Cerebellar nuclear complex (tissue), 1 donor: ENCODE measurements at places on chromosomes 11 and 22.

- DNase-seq = peak; percentile 10
These were observed 42.0 kb downstream of the FAM83F start for GRCh38 chr22:40036591-40037225.

GRCh38 chr22:50186761-50187523 is 1.2 kb downstream of the TRABD start:
- DNase-seq = no peak

DNA sequence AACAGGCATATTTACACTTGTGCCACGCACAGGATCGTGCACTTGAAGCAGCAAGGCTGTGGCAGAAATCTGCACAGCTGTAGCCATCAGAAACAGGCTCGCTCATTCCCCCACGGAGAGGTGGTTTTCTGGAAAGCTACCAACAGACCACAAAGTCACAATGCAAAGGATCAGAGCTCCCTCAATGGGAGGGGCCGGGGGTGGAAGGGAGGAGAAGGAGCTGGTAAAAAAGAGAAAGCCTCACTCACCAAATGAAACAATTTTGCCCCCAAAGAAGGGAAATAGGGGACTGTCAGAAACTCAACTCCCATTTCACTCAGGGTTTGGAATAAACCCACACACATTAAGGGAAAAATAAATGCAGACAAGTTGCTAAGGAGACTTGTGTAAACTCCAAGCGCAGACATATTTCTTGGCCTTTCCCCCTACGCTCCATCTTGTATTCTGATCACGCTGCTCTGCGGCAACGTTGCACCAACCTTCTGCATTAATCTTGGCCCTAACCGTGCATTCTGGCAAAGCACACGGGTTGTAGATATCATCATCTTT is 43.2 kb upstream of the BLID start:
- DNase-seq = no peak

DNA sequence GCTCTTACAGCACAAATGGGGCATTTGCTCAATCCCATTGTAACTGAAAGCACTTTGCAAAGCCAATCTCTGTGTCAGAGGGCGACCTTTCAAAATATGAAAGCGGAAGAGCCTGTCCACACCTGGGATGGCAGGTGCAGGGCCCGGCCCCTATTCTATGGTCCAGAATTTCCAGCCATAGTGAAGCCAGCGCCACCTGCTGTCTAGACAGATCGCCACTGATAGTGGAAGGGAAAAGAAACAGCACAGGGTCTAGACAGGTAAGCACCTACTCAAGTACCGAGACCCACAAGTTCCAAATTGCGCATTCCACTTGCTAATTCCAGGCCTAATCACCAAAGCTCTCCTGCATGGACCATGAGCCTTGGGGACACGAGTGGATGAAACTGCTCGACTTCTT is 141.4 kb downstream of the NTM start:
- DNase-seq = no peak

GRCh38 chr11:12618743-12619540 is 55.3 kb upstream of the TEAD1 start:
- DNase-seq = no peak

GRCh38 chr11:9808943-9809342 is 145.1 kb downstream of the SWAP70 start:
- no peak for DNase-seq

DNA sequence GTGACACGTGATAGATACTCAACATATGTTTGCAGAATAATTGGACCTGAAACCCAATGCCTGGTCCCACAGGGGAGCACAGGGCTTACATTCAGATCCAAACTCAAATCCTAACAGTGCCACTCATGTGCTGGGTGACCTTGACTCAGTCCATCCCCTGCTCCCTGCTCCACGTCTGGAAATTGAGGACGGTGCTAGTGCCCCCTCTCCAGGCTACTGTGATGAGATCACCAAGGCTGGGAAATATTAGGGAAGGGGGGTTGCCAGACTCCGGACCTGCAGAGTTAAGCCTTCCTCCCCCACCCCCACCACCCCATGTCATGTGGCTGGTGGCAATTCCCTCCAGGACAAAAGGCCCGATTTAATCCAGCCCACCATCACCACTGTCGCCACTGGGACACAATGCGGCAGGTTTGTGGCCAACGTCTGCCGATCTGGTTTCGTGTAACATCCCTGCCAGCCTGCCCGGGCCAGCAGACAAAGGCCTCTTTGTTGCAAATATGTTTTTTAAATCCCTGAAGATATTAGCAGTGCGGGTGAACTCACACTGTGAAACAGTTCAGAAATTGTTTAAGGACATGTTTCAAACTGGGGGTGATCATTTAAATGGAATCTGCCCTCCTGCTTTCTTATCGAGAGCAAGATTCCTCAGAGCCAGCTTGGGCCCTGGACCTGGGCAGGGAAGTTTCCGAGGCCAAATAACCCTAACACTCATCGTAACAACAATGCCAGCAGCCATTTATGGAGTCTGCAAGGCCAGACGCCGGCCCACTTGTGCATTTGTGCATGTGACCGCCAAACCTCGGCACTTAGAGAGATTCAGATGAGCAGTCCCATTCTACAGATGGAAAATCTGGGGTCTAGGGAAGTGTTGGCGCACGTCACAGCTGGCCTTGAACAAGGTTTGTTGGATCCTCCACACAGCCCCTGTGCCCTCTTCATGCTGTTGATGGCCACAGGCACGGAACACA is 19.6 kb upstream of the MN1 start:
- DNase-seq = no peak

- DNase-seq = no peak
These were observed 49.5 kb downstream of the LMO2 start for GRCh38 chr11:33842236-33842915.

GRCh38 chr22:39556970-39557841 is 13.3 kb upstream of the CACNA1I start:
- DNase-seq = no peak

DNA sequence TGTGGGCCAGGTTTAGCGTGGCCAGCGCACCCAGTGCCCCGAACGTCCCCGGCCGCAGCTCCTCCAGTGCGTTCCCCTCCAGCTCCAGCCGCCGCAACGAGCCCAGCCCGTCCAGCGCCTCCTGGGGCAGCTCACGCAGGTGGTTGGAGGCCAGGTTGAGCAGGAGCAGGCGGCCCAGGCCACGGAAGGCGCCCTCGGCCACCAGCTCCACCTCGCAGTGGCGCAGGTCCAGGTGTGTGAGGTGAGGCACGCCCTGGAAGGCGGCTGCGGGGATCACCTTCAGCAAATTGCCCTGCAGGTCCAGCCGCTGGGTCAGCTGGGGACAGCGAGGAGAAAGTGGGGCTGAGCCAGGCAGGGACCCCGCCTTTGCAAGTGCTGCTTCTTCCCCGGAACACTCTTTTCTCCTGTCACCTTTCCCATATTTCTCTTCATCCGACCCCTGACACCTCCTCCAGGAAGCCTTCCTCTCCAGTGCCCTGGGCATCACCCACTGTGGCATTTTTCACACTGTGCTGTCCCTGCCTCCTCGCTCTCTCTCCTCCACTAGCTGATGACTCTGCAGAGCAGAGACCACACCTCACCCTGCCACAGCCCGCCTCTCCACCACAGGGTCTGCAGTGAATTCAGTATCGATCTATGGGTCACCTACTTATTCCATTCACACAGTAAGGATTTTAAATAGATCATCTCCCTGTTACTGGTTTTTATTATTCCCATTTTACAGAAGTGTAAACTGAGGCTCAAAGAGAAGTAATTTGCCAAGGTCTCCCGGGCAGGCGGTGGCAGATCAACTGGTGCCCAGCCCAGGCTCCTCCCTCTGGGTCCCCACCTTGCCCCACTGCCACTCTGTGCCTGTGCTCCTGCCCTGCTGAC is 1.9 kb downstream of the CHADL start:
- no peak for DNase-seq

DNA sequence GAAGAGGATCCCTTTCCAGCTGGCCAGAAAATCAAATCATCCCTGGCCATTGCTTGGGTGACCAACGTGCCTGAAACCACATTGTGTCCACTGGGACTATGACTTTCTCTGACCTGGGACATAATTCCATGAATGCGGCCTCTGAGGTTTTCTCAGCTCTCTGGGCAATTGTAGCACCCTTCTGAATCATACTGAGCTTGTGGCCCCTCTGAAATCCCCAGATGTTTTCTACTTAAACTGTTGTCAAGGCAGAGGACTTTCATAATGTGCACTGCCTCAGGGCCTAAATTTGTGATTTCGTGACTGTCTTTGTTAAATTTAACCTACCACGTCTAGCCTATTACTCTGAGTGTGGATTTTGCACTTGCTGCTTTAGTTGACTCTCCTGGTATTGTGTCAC is 321.1 kb upstream of the PLET1 start:
- no peak for DNase-seq

- no peak for DNase-seq
These were observed 25.5 kb downstream of the EHF start for GRCh38 chr11:34646431-34646830.

DNA sequence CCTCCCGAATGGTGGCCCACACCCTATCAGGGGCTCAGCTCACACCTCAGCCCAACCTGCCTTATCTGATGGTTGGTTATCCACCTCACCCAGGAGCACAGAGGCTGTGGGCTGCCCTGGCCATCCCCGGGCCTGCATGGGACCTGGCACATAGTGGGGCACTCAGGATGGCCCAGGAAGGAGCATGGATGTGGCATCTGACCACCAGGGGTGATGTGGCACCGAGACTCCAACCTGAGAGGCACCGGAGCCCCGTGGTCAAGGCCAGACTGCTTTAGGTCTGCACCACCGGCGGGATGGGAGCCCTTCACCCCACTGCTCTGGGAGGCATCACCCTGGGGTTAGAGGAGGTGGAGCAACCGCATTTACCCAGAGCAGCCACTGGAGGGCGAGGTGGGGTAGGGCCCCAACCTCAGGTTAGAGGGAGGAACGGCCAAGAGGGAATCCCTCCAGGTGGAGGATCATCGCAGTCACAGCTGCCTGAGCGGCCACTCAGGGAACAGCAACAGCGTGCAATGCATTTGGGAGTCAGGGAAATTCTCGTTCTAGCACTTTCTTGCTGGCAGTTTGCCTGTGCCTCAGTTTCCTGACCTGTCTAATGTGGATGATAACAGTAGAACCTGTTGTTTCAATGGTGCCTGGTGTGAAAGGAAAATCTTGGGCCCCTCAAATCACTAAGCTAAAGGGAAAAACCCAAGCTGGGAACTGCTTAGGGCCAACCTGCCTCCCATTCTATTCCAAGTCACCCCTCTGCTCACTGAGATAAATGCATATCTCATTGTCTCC is 52.9 kb upstream of the CARS1 start:
- DNase-seq = no peak

DNA sequence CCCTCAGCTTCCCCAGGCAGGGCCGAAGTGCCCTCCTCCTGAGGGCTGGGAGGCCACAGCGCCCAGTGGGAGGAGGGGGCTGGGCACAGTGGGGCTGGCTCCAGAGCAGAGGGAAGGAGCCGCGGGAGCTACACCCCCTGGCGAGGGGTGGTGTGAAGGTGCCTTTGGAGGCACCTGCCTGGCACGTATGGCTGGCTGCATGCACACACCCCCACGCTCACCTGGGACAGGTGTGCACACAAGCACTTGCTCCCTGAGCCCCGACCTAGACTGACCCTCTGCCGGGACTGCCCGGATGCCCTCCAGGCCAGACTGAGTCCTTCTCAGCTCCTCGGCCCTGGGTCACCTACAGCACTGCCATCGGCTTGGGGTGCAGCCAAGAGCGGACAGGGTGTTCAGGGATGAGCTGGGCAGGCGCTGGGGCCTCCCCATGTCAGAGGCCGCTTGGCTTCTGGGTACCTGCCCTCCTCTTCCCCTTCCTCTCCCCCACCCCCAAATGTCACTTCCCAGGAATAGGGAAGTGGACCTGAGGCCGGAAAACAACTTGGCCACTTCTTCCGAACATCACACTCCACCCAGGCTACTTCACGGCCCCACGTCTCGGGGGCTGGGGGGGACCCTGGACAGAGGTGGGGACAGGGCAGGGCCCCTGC is 7.4 kb upstream of the PIM3 start:
- DNase-seq = no peak

DNA sequence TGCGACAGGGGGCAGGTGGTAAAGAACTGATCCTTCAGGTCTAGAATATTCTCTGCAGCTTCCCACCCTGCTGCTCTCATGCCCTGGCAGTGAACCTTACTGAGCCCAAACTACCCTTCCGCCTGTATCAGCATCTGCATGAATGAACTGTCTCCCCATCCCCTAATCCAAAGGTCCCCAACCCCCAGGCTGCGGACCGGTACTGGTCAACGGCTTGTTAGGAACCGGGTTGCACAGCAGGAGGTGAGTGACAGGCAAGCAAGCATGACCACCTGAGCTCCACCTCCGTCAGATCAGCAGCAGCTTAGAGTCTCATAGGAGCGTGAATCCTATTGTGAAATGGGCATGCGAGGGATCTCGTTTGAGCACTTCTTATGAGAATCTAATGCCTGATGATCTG is 58.2 kb upstream of the LMO1 start:
- no peak for DNase-seq

DNA sequence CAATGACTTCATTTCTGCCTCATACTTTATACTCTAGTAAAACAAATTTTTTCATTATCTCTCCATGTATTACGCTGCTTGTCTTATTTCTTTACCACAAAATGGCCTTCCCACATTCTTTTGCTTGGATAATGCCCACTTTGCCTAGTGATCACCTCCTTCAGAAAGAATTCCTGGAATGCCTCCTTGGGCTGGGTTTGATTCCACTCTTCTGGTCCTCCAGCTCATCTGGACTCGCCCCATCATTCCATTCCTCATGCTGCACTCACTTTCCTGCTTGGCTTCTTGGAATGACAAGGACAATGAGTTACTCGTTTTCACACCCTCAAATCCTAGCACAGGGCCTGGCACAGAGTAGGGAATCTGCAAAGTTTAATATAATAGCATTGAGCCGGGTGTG is 475.1 kb upstream of the LARGE1 start:
- DNase-seq = no peak
